ENCODE measurements at places on chromosomes 3 and 15. TPM values are rescaled to one million over a fixed set of nuclear protein-coding genes. Genes with fewer than 3 reads are reported as not detected.
A peak's percentile ranks its signal among the peaks of the same experiment; 100 is the strongest.

DNA sequence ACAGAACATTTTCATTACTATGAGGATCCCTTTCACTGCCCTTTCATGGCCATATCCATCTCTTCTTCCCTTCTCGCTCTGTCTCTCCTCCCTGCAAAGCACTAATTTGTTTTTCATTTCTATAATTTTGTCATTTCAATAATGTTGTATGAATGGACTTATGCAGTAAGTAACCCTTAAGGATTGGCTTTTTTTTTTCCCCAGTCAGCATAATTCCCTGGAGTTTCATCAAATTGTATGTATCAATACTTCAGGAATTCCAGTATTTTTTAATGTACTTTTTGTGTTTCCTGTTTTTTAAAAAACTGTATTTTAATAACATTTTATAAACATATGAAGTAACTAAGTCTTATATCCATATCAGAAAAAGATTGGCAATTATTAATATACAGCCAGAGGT, 1016.0 kb upstream of the SEMA6D start:
- no peak overlapping the region for H3K27ac ChIP-seq
- H3K4me1 ChIP-seq, result no peaks in the 10 kb centered on the region
- H3K27me3 ChIP-seq, result no peaks in the 10 kb centered on the region

DNA sequence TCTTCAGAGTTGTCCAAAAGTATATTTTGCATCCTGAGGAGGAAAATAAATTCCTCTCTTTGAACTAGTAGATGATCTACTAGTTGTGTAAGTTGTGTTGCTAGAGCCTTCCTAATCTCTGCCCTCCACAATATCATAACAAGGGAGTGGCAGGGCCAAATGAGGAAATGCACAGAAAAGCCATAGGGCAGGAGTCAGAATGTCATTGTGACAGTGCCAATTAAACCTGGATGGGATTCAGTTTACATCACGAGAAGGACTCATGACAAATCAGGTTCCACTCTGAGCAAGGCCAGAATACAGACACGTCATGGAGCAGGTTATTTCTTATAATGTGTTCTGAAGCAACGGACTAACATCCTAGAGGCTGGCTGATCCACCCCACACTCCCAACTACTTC, 483.2 kb downstream of the CNTN6 start:
- no peaks in the 10 kb centered on the region for H3K27me3 ChIP-seq
- H3K4me3 ChIP-seq, result no peak overlapping the region
- no peak for DNase-seq
- H3K36me3 ChIP-seq, result no peaks in the 10 kb centered on the region
- H3K4me1 ChIP-seq, result no peaks in the 10 kb centered on the region

GRCh38 chr3:183318877-183319276, 65.8 kb downstream of the B3GNT5 start:
- no peaks in the 10 kb centered on the region for H3K27me3 ChIP-seq
- H3K4me1 ChIP-seq, result no peaks in the 10 kb centered on the region
- no peak overlapping the region for H3K27ac ChIP-seq
- peaks cover 5% of the 10 kb centered on the region for H3K36me3 ChIP-seq

GRCh38 chr3:16406166-16406565, 107.3 kb downstream of the RFTN1 start:
- H3K27ac ChIP-seq, result no peak overlapping the region
- H3K27me3 ChIP-seq, result no peaks in the 10 kb centered on the region
- H3K4me1 ChIP-seq, result peaks cover 7% of the 10 kb centered on the region
- H3K36me3 ChIP-seq, result no peaks in the 10 kb centered on the region

- H3K4me1 ChIP-seq, result no peaks in the 10 kb centered on the region
- no peak overlapping the region for H3K4me3 ChIP-seq
- no peak for DNase-seq
- H3K27ac ChIP-seq, result no peak overlapping the region
Observed at GRCh38 chr3:14804835-14805780, 13.7 kb upstream of the FGD5 start.

- no peak for DNase-seq
- no peaks in the 10 kb centered on the region for H3K36me3 ChIP-seq
- H3K27me3 ChIP-seq, result no peaks in the 10 kb centered on the region
- H3K4me3 ChIP-seq, result no peak overlapping the region
- peaks cover 41% of the 10 kb centered on the region for H3K4me1 ChIP-seq
- H3K27ac ChIP-seq, result no peak overlapping the region
Observed at GRCh38 chr3:172179680-172180399, 140.5 kb downstream of the FNDC3B start.

GRCh38 chr3:182925330-182925943, 54.9 kb downstream of the DCUN1D1 start:
- DNase-seq, result no peak
- peaks cover 6% of the 10 kb centered on the region for H3K4me1 ChIP-seq

DNA sequence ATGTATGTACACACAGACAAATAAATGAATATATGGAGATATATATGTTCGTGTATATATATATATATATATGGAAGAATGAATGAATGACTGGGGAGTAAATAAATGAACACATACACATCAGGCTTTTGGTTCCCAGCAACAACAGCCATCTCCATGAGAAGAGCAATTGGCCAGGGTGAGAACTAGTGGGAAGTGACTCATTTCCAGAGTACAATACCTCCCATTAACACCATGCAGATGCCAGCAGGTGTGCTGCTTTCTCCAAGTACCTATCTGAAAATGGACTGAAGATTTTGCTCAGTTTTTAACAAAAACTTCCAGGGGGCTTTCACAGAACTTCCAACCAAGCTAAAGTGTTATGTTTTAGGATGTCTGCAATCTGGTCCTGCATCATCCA, 179.8 kb upstream of the SLC2A2 start:
- no peak overlapping the region for H3K4me3 ChIP-seq
- no peaks in the 10 kb centered on the region for H3K27me3 ChIP-seq
- peak; percentile 36 for DNase-seq
- H3K4me1 ChIP-seq, result peaks cover 25% of the 10 kb centered on the region
- H3K27ac ChIP-seq, result peak overlapping the region; percentile 68
- H3K36me3 ChIP-seq, result no peaks in the 10 kb centered on the region

DNA sequence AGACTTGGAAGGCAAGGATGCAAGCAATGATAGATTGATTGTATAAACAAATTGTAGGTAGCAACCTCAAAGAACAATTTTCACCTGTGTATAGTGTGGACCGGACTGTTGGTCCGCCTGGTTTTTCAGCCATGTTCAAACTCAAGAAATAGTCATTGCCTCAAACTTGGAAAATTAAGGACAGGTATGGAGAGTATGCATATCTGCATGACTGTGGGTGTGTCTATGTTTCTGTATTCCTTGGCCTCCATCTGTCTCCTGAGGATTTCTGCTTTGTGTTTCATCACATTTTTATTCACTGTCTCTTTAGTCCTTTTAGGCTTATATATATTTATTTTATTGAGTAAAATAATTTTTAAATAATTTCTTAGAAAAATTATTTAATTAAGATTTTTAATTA, 53.9 kb upstream of the RASA2 start:
- H3K27ac ChIP-seq, result no peak overlapping the region
- H3K4me1 ChIP-seq, result peaks cover 10% of the 10 kb centered on the region
- no peak overlapping the region for H3K4me3 ChIP-seq
- H3K27me3 ChIP-seq, result no peaks in the 10 kb centered on the region

DNA sequence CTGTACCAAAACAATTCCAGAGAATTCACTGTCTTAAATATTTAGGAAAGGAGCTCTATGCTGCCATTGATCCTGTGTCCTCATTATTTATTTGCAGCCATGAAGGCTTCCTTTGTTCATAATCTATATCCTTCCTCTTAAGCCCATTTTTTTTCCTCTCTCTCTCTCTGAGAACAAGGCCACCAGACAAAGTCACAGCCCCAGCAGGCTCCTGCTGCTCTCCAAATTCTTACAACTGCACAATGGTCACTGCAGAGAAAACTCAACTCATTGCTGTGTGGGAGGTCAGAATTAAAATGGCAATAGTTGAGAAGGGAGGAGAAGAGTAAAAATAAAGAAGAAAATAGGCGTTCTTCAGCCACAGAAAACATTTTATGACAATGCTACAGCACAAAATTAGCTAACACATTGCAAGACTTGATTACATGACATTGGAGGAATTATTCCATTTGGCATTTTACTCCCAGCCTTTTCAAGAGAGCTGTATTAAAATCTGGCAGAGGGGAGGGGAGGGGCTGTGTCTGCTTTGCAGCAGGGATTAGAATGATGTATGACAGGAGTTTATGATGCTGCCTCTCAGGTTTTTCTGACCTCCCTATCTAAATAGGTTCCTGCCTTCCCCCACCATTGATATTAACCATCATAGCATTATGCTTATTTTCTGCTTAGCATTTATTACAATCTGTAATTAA, 399.7 kb upstream of the THBS1 start:
- no peaks in the 10 kb centered on the region for H3K27me3 ChIP-seq
- H3K36me3 ChIP-seq, result no peaks in the 10 kb centered on the region
- no peaks in the 10 kb centered on the region for H3K4me1 ChIP-seq
- H3K27ac ChIP-seq, result no peak overlapping the region
- no peak overlapping the region for H3K4me3 ChIP-seq

DNA sequence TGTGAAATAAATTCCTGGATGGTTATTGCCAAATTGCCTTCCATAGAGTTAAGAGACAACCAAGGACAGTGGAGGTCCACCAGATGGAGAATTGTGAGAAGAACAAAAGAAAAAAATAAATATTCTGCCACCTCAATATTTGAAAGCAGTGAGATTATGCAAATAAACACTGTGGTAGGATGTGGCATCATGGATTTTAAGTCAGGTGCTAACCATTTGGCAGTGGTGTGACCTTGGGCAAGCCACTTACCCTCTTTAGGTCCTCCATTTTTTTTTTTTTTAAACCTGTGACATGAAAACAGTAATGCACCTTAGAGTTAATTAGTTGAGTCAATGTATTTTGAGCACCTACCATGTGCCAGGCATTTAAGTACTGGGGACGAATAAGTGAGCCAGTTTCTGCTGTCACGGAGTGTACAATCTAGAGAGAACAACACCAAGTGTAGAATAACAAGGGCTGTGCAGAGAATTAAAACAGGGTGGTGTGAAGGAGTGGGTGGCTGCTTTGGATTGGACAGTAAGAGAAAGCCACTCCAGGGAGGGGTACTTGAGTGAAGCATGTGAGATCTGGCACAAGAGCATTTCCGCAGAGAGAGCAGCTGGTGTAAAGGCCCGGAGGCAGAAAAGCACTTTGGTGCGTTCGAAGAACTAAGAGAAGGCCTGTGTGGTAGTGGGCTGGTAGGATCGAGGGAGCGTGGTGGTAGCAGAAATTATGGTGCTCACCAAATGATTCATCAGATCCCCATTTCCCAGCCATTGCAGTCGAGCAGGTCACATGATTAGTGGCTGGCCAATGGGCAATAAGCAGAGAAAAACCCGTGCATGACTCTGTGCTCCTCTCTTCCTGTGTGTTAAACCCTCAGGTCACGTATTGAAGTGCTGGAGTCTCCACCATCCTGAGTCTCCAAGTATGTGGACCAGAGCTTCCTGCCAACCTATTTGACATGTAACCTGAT, 39.2 kb downstream of the CCK start:
- peak; percentile 32 for DNase-seq
- no peaks in the 10 kb centered on the region for H3K27me3 ChIP-seq
- H3K27ac ChIP-seq, result no peak overlapping the region

GRCh38 chr15:87687523-87687870, 569.0 kb downstream of the NTRK3 start:
- no peak overlapping the region for H3K27ac ChIP-seq
- peaks cover 1% of the 10 kb centered on the region for H3K36me3 ChIP-seq
- DNase-seq, result no peak
- H3K27me3 ChIP-seq, result no peaks in the 10 kb centered on the region
- H3K4me1 ChIP-seq, result no peaks in the 10 kb centered on the region
- no peak overlapping the region for H3K4me3 ChIP-seq

DNA sequence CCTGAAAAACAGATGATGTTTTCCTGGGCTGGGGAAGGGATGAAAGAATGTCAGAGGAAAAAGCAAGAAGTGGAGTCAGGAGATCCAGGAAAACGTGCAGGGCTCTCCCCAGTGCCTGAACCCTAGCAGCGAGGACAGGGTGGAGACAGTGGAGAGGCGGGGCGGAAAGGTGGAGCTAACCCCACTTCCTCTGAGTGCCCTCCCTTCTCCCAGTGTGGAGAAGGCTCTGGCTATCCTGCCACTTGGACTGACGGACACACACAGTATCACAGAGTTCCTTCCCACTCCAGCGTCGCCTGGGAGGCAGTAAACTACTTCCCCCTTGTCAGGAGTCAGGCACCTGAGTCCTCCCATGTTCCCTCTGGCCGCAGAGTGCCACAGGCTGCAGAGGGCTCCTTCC, 125.3 kb upstream of the CHRNA7 start:
- H3K36me3 ChIP-seq, result no peaks in the 10 kb centered on the region
- no peak overlapping the region for H3K27ac ChIP-seq
- no peaks in the 10 kb centered on the region for H3K27me3 ChIP-seq
- peaks cover 5% of the 10 kb centered on the region for H3K4me1 ChIP-seq

DNA sequence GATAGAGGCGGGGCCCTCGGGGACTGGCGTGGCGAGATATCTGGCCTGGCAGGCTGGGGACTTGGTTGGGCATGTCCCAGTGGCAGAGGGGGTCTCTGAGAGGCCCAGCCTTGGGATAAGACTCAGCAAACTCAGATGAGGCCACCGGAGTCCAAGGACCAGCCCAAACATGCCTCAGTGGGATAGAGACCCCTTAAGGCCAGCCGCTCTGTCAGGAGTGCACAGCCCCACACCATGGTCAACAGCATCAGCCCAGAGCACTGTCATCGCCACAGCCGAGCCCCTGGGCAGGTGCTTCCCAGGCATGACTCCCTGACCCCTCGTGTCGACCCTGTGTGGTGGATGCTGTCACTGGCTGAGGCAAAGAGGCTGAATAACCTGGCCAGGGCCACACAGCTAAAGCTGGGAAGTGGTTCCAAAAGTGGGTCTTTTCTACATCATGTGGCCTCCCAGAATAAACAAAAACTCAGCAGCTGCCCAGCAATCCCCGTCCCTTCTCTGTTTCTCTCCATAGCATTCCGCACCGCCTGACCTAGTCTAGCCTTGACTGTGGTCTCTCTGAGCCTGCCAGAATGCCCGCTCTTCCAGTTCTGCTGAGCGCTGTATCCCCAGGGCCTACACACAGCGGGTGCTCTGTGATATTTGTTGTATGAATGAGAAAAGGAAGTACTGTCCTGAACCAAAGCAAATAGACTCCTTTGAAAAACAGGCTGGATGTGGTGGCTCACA, 15.1 kb downstream of the CTSH start:
- no peak overlapping the region for H3K4me3 ChIP-seq
- no peaks in the 10 kb centered on the region for H3K36me3 ChIP-seq
- H3K27me3 ChIP-seq, result no peaks in the 10 kb centered on the region
- no peak for DNase-seq
- no peaks in the 10 kb centered on the region for H3K4me1 ChIP-seq
- no peak overlapping the region for H3K27ac ChIP-seq

- no peaks in the 10 kb centered on the region for H3K27me3 ChIP-seq
- H3K4me1 ChIP-seq, result peaks cover 22% of the 10 kb centered on the region
- no peaks in the 10 kb centered on the region for H3K36me3 ChIP-seq
- no peak for DNase-seq
Observed at GRCh38 chr3:193826159-193826795, 233.3 kb downstream of the OPA1 start.

WDR72 gene
- 1.9 TPM for total RNA-seq

CLSTN2 gene
- 0.83 TPM for total RNA-seq

CPA3 gene
- not detected for total RNA-seq

CDHR4 gene
- total RNA-seq, result not detected

SI gene
- not detected for total RNA-seq

Data from GM23338 (cell line).